ENCODE measurements at places on chromosomes 11 and 22.

DNA sequence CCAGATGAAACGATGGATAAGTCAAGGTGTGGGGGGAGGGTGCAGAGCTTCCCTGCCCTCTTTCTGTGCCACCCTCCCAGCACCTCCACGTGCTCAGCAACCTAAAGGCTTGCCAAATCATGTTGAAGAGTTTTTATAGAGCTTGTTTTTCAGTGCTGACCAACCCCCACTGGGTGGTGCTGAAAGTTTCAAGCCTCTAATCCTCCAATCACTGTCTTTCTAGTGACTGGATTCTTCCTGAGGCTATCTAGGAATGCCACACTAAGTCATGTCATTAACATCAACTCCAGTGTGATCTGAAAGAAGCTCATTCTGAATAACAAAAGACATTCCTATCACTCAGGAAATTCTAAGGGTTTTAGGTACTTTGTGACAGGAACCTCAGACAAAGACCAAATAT is 382.6 kb downstream of the DYNC2H1 start:
- no peak for DNase-seq

- DNase-seq, result no peak
Measured at GRCh38 chr11:4713241-4713640, 8.7 kb downstream of the MMP26 start.

GRCh38 chr22:44462246-44463010 is 35.6 kb downstream of the RTL6 start:
- DNase-seq, result no peak

- no peak for DNase-seq
Measured at GRCh38 chr22:45291061-45291930, 6.5 kb downstream of the UPK3A start.

- DNase-seq, result no peak
Measured at GRCh38 chr22:37927637-37927936, 21.5 kb downstream of the MICALL1 start.

DNA sequence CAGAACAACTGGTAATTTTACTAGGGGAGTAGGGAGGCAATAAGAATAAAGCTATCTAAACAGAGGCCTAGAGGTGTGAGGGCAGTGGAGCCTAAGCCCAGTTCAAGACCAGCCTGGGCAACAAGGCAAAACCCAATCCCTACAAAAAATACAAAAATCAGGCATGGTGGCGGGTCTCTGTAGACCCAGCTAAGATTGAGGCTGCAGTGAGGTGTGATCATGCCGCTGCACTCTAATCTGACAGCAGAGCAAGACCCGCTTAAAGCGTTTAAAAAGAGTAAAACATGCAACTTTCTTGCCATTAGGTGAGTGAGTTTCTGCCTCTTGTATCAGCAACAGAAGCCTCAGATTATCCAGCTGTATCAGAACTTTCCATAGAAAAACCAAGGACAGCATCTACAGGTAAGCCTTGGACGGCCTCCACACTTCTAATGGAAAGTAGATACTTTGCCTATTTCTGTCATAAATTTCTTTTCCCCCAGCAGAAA is 12.1 kb downstream of the TAF1D start:
- DNase-seq, result no peak

DNA sequence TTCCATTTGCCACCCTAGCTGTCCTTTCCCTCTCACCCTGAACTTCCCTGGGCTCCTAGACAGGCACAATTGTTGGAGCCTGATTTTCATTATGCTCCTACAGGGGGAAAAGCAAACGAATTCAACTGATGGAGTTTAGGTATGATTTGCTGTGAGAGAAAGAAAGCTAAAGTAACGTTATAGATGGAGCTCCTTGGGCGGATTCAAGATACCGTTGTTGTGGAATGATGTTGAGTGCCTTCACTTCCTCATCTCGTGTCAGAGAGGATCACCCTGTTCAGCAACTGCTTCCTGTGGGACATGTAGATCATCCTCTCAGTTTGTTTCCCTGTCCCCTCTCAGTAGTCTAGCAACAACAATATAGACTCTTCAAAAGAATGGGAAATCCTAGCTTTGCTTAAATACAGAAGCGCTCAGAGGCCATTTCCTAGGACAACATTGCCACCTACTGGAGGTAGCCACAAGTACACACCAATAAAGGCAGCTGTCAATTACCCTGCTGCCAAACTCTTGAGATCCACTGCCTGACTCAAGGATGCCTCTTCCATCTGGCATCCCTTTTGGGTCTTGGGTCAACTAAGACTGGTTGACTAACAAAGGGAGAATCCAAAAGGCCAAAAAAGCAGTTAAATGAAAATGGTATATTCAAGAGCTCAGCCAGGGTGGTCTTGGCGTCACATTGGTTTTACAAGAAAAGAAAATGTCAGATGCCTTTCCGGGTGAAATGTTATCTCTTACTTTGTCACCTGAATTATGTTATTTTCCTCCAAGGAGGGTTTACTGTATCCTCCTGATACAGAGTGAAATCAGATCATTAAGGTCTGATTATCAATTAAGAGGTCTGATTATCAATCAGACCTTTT is 13.5 kb upstream of the DTX4 start:
- DNase-seq, result no peak

DNA sequence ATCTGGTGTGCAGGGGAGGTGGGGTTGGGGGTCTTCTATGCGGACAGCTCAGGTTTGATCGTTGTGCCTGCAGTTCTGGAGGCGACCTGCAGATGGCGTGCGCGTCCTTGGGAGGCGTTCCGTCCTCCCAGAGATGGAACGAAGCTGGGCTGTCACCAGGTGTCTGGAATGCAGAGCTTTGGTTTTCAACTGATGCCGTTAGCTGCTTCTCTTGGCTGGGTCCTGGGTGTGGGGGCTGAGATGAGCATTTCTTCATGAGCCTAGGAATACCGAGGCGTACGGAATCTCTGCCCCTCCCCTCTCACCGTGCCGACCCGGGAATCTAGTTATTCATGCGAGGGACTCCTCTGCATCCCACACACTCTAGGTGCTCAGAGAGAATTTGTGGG is 98.6 kb downstream of the CEP164 start:
- peak; percentile 21 for DNase-seq

DNA sequence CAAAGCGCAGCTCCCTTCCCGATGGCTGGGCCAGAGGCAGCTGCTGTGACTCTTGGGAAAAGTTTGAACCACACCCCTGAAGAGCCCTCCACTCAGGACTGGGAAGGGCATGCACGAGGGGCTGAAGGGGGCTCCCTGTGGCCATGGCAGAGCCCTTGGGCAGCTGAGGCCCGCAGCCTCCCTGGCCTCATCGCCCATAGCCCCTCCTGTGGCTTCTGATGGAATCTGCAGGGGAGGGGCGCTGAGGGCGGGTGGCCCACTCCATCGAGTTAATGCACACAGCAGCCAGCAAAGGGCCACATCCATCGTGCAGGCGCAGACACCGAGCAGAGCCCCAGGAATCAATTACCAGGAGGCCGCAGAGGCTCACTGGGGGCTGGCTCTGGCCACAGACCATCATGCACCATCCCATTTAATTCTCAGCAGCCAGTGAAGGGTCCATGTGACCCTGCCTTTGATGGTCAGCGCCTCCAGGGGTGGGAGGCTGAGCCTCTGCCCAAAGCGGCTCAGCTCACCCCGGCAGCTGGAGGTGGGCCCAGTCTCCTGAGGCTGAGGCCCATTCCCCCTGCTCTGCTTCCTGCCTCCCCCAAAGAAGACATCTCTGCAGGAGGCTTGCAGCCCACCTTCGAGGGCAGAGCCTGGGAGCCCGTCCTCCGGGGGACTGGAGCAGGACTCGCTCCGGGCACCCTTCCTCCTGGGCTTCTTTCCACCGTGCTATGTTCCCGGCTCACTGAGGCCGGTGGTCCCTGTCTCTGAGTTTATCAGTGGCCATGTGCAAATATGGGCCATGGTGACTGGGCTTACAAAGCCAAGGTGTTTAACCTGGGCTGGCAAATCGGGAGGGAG is 1410.2 kb downstream of the BRD1 start:
- no peak for DNase-seq

- no peak for DNase-seq
Measured at GRCh38 chr22:31155422-31155821, 4.6 kb upstream of the RNF185 start.

- DNase-seq, result no peak
Measured at GRCh38 chr11:95277868-95278267, 46.9 kb upstream of the SESN3 start.

DNA sequence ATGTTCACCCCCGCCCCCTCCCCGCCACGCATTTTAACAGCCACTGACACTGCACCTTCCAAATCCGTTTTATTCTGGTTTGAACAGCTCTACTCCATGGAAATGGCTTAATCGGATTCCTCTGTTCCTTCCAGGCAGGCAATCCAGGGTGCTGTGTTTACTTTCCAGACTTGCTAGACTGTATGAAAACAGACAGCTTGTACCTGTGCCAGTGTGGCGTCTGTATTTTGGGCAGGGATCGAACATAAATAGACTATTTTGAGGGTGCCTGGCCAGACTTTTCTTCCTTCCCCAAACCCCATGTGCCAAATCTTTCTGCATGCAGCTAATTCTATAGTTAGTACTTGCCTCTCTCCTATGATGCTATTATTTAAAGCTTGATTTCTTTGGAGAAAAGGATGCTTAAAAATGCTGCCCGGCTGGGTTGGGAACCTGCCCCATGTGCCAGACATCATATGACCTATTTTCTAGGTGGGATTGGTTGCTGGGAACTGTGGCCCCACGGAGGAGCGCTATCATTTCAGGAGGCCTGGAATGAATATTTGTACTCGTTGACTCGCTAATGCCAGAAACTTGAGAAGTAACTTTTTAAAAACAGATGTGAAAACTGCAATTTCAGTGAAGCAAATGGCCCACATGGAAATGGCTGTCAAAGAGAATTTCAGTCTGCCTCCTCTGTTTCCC is 814.8 kb downstream of the BRD1 start:
- no peak for DNase-seq

GRCh38 chr11:108902027-108902469 is 237.2 kb downstream of the DDX10 start:
- DNase-seq, result no peak

GRCh38 chr22:43540529-43540923 is 128.7 kb downstream of the MPPED1 start:
- DNase-seq, result no peak

DNA sequence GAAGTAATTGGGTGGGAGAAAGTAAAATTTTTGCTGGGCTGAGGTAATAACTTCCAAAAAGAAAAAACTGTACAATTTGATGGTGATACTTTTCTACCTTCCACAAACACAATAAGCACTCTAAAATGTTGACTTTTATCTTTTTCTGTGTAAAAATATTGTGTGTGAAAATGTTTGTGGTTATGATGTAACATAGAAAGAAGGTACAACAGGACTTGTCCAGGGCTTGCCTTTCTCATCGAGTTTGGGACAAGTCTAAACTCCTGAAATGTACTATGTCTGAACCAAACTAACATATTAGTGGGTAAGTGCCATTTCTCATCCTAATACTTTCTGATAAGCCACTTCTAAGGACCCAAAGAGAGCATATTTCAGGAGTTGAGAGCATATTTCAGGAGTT is 174.2 kb upstream of the PDGFD start:
- no peak for DNase-seq

DNA sequence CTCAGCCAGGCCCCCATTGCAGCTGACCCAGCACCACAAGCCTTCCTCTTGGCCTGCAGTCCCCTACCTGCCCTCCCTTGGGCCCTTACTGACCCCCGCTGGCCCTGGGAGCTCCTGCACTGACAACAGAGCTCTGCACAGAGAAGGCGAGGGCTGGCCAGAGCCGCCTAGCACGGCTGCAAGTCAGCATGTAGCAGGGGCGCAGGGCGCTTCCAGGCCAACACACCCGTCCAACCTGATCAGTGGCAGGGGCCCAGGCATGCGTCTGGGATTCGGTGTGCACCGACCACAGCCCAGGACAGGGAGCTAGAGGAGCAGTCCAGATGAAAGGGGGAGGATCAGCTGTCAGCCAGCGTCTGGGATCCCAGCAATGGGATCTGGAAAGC is 7.6 kb downstream of the WNT7B start:
- DNase-seq, result no peak

DNA sequence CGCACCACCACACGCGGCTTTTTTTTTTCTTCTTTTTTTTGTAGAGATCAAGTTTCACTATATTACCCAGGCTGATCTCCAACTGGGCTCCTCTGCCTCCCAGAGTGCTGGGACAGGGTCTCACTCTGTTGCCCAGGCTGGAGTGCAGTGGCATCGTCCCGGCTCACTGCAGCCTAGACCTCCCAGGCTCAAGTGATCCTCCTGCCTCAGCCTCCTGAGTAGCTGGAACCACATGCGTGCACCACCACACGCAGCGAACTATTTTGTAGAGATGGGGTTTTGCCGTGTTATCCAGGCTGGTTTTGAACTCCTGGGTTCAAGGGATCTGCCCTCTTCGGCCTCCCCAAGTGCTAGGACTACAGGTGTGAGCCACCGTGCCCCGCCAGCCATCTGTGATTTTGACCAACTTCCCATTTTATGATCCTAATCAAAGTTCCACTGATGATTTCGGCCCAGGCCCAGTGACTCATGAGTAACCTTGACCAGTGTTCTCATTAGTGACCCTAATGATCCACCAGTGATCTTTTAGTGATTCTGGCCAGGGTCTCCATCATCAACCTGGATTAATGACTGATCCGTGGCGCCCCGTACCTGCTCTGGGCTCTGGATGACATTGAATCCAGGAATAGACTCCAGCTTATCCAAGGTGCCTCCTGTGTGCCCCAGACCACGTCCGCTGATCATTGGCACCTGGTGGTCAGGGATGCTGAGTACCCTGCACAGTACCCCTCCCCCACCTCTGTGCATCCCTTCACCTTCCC is 1.7 kb downstream of the TYMP start:
- DNase-seq, result no peak

- DNase-seq, result no peak
Measured at GRCh38 chr11:97158243-97158642, 768.4 kb downstream of the JRKL start.

DNA sequence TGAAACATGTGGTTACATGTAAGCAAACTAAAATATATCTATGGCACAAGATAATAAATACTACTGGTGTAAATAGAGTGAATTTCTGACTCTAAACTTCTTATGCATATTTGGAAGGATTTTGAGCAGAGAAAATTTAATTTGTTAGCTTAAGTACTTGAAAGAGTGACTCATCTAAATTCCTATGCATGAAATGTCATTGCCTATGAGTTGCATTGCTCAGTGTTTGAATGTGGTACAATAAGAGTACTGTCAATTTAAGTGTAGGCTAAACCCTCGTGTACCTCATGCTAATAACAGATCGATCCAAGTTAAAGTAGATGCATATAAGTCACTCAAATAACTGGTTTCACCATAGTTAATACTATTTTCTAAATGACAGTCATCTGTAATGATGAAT is 5.3 kb upstream of the CARD18 start:
- DNase-seq, result no peak

GRCh38 chr22:32796865-32797573 is 4.5 kb upstream of the TIMP3 start:
- DNase-seq, result peak; percentile 22

All from stimulated activated CD8-positive, alpha-beta memory T cell treated with anti-CD3 and anti-CD28 coated beads, Interleukin-4, amount 100 ng/mL, for 4 hours (primary cell).